Renal cortical epithelial cell (primary cell): ENCODE measurements at places on chromosomes 12 and 14. TPM values are rescaled to one million over a fixed set of nuclear protein-coding genes. Genes with fewer than 3 reads are reported as not detected.
A peak's percentile ranks its signal among the peaks of the same experiment; 100 is the strongest.

The TSPAN19 gene
- 0.15 TPM in 1 of 2 replicates, not detected in the other for total RNA-seq

The MGAT4C gene
- total RNA-seq: not detected in 2 replicates

The FAM222A gene
- total RNA-seq: 0.35 and 3.1 TPM in 2 replicates

The MYF5 gene
- 0.35 TPM in 1 of 2 replicates, not detected in the other for total RNA-seq

The MEG3 gene
- 0.69 and 14.3 TPM in 2 replicates for total RNA-seq

The DBX2 gene
- total RNA-seq: not detected in 2 replicates

The C3AR1 gene
- 0.17 and 0.30 TPM in 2 replicates for total RNA-seq

The SYNDIG1L gene
- not detected in 2 replicates for total RNA-seq

The ZNF10 gene
- total RNA-seq: 5.9 and 18.1 TPM in 2 replicates

DNA sequence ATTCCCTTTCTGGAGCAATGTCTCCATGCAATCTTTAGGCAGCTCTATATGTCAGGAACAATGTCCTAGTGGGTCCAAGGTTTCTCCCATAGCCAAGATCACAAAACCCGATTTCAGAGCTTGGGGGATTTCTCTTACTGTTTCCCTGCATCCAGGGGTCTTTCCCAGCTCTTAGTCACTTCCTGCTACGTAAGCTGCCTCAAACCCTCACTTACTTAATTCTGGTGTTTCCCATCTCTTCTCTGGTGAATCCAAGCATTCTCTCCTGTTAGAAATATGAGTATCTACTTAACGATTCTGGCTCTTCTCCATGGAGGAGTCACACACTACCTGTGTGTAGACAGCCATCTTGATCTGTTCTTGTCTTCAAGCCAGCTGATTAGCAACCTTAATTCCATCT, 80.0 kb downstream of the IFNG-AS1 start:
- DNase-seq: no peak

- no peak for DNase-seq
Observed at GRCh38 chr14:103928011-103928890, at the start of gene TDRD9. Gene TDRD9 (plus strand): TSS chr14:103928456. CDS start chr14:103928510, 54 bp downstream.

DNA sequence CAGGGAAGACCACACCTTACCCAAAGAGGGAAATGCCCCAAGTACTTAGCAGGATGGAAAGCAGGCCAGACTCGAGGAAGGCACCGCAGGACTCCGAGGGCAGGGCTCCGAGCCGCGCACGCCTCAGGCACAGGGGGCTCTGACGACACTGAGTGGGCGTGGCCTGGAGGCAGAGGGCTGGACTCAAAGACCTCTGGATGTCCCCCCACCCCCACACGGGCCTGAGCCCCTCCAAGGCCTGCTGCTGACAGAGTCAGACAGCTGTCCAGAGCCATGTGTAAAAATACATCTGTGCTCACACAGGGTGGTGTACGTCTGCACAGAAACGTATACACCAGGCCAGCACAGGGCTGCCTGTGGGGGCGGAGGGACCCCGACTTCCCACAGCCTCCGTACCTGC, 1.4 kb downstream of the AKT1 start:
- peak; percentile 23 for DNase-seq

DNA sequence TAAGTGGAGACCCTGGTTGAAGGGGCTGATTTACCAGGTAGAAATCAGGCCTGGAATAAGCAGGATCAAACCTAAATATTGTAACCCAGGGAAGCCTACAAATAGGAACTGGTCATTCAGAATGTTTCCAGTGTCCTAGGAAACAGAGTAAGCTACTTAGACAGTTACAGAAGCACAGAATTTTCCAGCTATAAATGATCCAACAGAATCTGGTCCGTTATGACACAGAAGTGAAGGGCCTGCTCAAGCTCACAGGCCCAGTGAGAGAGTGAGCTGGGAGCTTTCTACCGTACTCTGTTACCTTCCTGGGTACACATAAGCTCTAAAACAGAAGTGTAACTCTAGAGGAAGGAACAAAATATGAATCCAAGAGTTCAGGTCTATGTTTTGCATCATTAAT, 119.1 kb downstream of the TTC7B start:
- no peak for DNase-seq

DNA sequence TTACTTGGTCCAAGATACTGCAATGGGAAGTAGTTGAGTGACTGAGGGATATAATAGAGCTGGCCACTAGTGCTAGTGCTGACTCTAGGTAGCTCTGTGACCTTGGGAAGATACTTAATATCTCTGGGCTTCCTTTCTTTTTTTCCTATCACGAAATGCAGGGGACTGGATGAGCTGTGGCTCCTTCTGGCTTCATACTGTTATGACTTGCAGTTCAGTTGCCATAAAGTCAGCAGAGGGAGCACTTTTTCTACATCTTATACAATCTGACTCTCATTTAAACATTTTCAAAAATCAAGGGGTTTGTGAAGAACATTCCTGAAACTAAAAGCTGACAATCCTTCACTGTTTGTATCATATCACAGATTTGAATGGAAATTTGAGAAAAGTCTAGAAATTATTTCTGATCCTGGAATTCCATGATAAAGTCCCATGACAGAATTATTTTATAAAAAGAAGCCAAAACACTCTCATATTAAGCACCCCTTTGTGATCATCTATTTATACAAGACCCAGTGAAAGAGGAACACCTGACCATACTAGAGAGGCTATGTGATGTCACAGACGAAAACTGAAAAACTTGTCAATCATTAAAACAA, 5.3 kb downstream of the BHLHE41 start:
- peak; percentile 75 for DNase-seq

DNA sequence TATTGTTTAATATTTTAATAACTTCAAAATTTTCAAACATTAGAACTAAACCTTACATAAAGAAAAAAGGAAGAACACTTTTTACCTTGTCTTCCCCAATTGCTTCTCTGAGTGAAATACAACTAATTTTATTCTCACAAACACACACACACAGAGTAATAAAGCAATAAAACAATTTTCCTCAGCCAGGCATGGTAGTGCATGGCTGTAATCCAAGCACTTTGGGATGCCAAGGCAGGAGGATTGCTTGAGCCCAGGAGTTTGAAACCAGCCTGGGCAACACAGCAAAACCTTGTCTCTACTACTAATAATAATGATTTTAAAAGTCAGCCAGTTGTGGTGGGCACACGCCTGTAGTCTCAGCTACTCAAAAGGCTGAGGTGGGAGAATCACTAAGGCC, 13.1 kb downstream of the PPP1R12A start:
- no peak for DNase-seq

DNA sequence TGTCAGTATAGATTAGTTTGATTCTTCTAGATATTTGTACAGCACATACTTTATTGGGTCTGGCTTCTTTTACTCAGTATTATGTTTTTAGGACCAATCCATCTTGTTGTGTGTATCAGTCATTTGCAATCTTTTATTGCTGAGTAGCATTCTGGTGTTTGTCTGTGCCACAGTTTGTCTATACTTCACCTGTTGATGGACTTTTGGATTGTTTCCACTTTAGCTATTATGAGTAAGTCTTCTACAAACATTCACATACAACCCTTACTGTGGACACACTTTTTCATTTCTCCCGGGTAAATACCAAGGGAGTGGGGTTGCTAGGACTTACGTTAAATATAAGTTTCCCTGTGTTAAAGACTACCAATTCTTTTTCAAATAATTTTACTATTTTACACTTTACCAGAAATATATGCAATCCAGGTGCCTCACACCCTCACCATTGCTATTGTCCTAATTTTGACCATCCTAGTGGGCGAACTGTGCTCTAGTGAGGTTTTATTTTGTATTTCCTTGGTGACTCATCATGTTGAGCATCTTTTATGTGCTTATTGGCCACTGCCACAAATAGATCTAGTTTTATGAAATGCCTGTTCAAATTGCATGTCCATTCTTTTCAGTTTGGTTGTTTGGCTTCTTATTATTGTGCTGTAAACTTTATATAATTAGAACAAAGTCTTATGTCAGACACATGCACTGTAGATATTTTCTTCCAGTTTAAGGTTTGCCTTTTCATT, 304.7 kb upstream of the TMTC1 start:
- DNase-seq: no peak

DNA sequence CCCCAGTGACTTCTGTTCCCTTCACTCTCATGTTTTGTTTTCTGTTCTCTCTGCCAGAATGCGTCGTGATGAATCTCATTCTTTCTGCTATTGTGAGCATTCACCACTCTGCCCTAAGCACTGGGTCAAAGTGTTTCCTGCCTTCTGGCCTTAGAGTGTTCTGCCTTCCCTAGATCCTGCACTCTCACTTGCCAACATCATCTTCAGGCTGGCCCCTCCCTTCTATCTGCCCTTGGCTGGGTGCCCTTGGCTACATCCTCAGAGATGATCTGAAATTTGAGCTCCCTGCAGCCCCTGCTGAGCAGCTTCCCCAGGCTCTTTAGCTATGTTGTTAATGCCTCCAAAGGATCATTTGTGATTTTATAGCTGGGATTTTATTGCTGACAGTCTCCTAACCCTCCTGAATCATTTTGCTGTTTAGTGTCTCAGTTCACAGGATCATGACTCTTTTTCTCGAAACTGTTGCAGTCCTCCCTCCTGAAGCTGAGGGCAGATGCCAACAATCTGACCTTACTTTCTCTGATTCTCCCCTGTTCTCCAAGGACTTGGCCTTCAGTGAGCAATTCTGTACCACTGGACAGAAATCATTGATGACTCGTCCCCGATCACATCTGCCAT, 4.5 kb downstream of the DHRS2 start:
- no peak for DNase-seq

DNA sequence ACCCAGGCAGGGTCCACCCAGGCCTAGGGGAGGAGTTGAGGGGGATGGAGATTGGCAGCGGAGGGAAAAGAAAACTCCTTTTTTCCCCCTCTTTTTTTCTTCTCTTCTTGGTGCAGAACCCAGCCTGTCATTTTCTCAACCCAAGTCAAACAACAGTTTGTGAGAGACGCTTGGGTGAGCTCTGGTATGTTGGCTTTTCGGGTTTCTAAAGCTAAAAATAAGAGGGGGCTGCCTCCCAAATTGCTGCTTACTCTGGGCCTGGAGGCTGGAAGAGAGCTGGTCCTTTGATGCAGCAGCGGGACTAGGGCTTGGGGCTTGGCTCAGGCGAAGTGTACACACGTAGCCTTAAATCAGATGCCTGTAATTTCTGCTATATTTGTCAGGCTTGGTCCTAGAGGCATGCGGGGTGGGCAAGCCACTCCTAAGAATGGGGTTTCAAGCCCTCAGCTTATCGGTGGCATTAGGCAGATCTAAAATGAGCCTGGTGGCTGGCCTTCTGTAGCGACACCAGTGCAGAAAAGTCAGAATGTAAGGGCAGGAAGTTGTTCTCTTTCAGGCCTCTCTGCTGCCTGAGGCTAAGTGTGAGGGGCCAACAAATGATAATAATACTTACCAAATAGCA, 816 bp upstream of the SLC8A3 start:
- no peak for DNase-seq

- peak; percentile 96 for DNase-seq
Observed at GRCh38 chr12:68899251-68899771, 33.7 kb downstream of the CPM start.

DNA sequence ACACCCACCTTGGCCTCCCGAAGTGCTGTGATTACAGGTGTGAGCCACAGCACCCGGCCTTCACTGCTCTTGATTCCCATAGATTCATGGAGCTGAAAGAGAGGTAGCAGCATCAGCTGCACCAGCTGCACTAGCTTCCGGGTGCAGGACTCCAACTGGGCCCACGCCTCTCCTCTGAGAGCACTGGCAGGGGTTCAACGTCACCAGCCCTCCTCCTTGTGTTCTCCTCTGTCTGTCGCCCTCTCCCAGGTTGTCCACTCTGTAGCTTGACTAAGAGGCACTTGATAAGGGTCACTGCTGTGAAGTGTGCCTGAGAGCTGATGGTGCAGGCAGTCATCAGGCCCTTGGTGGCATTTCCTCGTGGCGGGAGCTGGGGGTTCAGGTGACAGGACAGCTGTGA, 28.3 kb downstream of the MLXIP start:
- DNase-seq: no peak

- DNase-seq: no peak
Observed at GRCh38 chr14:76880449-76880848, 54.2 kb downstream of the LRRC74A start.

GRCh38 chr12:25242981-25243679, 7.6 kb downstream of the KRAS start:
- no peak for DNase-seq

DNA sequence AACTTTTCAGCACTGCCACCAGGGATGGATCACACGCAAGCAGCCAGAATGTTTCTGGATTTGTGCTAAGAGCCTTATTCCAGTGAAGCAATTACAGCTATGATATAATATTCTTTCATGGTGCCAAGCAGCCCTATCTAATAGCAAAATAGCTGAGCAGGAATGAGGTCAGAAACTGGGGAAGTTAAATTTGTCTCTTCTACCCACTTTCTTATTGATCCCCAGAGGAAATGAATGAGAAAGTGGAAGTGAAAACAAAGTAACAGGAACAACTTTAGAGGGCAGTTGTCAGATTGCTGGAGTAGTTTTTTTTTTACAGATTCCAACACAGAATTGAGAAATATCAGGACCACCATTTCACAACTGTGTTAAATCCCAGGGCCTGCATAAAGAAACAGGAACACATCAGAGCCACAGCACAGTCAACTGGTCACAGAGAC, 44.8 kb downstream of the GCH1 start:
- DNase-seq: no peak

DNA sequence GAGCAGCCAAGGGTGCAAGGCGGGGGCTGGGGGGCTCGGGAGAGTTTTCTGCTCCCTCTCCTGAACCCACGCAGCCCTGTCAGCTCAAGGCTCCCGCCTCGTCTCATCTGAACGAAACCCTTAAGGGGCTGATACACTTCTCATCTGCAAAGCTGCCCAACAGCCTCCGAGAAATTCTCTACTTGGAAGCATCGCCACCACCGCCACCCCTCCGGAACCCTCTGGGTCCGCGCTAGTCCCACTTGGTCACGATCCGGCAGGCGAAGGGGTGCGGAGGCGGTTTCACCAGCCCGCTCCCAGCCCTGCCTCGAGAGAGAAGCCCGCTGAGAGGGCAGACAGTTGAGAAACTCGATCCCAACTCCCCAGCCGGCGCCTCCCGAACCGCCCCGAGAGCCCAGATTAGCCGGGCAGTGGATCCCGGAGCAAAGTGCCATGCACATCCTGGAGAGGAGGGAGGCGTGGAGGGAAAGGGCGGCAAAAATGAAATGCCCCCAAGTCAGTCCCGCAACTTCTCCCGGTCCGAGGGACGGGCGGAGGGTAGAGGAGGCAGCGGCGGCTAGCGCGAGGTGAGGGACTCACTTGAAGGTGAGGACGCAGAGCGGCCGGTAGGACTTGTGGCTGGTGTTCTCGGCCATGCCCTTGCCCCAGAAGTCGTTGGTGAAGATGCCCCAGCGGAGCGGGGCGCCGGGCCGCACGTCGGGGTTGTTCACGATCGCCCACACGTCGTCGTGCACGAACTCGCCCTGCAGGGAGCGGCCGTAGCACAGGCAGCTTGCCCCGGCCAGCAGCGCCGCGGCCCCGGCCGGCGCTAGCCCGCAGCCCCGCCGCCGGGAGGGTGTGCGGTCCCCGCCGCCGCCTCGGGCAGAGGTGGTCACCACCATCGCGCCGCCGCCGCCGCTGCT, 620 bp downstream of the TMTC1 start:
- no peak for DNase-seq

GRCh38 chr14:61561657-61562276, 133.5 kb upstream of the HIF1A start:
- peak; percentile 100 for DNase-seq
